Natural killer cell treated with Interleukin-12 subunit alpha and Interleukin-12 subunit beta and Interleukin-15 and Interleukin-18, amount 100 ng/mL, for 72 hours (primary cell): ENCODE measurements at places on chromosomes 4 and X. TPM values are rescaled to one million over a fixed set of nuclear protein-coding genes. Genes with fewer than 3 reads are reported as not detected.

- no peak for DNase-seq
These were observed 205.3 kb upstream of the GEMIN8 start for GRCh38 chrX:14235004-14235403.

GRCh38 chr4:7330031-7330596 lies 104.6 kb downstream of the PSAPL1 start:
- peak; percentile 23 for DNase-seq

DNA sequence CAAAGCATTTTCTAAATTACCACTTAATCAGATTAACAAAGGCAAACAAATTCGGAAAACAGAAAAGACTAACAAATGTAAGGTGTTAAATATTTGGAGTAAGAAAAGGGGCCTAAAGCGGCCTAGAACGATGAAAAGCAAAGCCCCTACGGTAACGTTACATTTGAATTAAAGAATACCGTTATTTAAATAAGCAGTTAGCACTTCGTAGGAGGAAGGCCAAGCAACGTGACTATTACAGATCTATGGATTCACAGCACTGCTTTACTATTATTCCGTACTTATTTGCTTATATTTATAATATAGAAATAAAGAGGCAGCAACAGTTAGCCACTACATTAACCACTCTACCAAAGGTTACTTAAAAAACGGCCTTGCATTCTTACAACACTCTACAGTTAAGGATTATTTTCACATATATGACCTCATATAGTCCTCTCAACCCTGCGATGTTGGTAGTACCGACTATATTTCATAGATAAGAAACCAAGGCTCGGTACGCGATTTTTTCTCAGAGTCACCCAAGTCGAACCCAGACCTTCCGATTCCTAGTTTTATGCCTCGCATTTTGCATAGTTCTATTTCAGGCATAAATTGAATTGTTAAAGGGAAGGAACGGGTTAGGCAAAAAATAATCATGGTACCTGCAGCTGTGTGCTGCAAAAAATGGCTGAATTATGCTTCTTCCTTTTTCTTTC lies 2.9 kb downstream of the KLHL15 start:
- no peak for DNase-seq

DNA sequence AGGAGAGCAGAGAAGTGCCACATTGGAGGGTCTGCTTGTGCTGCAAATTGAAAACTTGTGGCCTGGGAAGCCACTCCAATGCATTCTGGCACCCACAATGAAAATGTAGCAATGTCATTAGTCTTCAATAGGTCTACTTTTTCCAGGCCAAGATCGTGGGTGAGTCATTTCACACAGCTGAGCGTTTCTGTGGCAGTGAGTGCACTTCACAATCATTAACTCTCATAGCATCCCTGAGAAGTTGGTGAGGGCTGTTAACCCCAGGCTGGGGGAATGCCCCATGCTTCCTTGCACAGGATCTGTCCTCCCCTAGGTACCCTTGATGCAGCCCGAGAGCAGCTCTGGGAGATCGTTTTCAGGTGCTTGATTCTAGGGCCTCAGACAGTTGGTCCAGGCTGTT lies 196.8 kb upstream of the ATP6AP2 start:
- DNase-seq, result no peak

Gene PDCL2
- total RNA-seq, result not detected

Gene PHEX
- total RNA-seq, result 0.45 TPM

Gene SLBP
- 129 TPM for total RNA-seq

- DNase-seq, result no peak
These were observed 55.6 kb downstream of the SPATA18 start for GRCh38 chr4:52106660-52107059.

Gene SPANXA2
- total RNA-seq, result not detected

- DNase-seq, result no peak
These were observed 32.3 kb downstream of the RASL11B start for GRCh38 chr4:52894443-52894842.

Gene CABS1
- total RNA-seq, result not detected

- no peak for DNase-seq
These were observed 267.9 kb downstream of the AFF2 start for GRCh38 chrX:148768296-148768695.

GRCh38 chr4:69594382-69594781 lies 45.1 kb downstream of the UGT2A2 start:
- DNase-seq, result no peak

DNA sequence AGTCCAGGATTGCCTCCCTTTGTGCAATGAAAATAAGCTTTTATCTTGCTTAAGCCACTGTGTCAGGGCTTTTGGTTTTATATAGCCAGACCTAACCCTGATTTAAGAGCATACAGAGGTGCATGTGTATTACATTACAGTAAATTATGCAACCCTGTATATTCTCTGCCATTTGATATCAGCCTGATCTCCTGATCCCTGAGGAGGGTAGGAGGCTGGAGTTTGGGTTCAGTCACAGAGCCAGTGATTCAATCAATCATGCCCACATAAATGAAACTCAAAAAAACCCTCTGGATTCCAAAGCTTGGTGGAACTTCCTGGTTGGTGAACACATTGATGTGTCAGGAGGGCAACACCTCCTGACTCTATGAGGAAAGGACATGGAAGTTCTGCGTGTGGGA lies 7.3 kb upstream of the KLHL8 start:
- DNase-seq, result no peak

- no peak for DNase-seq
These were observed 55.2 kb upstream of the TBC1D9 start for GRCh38 chr4:140811429-140811828.

DNA sequence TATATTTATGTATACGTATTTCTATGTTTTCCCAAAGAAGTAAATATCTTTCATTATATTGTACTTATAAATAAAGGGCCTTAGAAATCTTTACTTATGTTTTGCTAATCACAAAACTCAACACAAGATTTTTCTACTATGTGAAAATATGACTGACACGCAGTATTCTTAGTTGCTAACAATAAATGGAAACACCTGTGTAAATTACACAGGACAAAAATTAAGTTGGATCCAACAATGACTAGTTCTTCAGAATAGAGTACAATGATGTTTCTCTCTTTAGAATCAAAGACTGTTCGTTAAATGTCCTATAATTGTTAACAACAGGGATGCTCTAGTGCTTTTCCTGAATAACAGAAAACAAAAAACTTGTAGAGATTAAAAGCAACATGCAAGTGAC lies 96.1 kb downstream of the PPP3CA start:
- DNase-seq, result no peak

DNA sequence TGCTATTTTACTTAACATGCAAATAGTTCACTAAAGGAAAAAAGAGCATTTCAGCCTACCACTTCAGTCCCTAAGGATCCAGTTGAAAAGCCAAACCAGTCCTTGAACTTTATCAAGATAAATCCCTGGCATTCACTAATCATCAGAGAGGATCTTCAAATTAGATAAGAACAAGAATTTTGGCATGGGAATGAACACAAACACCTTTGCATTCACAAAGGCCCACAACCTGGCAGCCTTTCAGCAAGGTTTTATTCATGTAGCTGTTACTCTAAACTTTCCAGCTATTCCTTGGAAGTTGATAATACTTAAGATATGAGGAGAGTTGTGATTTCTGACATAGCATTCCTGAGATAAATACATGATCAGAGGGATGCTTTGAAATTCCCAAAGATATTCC lies 193.4 kb downstream of the LRBA start:
- no peak for DNase-seq

Gene MMRN1
- 0.31 TPM for total RNA-seq

DNA sequence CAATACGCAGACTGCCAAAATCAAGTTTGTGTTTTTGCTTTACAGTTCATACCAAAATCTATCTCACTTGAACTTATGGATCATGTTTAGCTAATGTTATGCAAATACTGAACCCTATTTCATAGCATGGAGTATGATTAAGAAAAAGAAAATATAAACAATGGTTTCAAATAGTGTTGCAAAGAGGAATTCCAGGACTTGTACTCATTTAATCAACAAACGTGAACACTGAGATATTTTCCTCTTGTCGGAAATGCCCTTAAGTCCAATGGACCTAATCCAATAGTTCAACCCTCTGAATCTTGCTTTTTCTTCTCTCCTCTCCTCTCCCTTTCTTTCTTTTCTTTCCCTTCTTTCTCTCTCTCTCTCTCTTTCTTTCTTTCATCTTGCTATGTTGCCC lies 30.8 kb downstream of the RASL11B start:
- DNase-seq, result no peak

Gene FAT1
- not detected for total RNA-seq

Gene SPANXC
- total RNA-seq, result not detected

DNA sequence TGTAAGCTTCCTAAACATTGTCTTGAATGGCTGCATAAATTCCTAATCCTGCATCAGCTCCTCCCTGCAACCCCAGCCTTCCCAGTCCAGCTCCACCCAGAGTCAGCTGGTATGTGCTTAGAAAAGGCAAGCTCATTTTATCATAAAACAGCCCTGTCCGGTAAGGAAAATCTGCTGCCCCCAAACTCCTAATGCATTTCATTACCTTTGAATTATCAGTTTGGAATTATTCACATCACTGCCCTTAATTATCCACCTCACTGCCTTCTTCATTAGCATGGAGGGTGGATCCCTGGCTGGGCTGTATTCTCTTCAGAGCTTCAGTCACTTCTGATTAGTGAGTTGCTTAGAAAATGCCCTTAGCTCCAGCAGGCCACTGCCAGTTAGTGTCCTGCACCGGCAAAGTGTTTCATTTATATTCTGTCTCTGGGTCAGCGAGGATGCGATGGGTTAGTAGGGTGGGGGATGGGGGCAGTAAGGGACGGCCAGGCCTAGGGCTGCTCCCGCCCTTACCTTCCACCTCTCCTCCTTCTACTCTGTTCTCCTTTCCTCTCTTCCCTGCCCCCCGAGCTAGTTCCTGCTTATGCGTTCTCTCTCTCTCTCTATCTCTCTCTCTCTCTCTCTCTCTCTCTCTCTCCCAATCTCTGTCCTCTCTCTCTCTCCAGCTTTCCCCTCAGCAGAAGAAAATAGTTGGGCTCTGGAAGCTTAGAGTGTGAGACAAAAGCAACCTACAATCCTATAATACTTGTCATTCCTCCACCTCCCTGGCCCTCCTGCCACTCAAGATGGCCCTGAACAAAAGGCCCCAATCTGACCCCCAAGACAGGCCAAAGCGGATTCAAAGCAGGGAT lies 174.8 kb upstream of the KLF3 start:
- no peak for DNase-seq

DNA sequence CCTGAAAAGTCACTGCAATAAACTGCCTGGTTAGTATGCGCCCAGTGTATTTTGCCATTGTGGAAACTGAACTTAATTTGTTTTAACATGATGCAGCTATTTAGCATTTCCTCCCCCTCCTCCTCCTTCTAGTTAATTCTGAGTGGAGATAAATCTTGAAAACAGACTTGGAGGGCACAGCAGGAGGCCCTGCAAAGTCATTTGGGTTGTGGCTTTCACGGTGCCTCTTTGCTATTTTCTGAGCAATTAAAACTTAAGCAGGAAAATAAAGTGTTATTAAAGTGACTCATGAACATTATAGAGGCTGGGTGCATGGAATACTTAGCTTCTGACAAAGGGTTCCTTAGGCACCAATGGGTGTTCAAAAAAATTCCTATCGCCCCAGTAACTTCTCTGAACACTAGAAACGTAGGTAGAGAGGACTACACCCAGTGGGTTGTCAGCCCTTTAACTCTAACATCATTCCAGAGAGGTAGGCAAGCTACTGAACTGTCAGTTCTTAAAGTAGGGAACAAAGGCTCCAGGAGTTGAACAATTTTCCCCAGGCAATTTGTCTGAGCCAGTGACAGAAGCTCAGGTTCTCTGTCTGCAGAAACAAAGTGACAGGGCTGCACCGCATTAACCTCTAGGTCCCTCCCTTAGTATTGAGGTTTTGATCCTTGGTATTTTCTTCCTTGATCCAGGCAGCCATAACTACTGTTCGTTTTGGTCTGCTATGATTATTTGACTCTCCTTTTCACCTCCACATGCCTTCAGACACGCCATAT lies 158.3 kb upstream of the KIT start:
- no peak for DNase-seq

DNA sequence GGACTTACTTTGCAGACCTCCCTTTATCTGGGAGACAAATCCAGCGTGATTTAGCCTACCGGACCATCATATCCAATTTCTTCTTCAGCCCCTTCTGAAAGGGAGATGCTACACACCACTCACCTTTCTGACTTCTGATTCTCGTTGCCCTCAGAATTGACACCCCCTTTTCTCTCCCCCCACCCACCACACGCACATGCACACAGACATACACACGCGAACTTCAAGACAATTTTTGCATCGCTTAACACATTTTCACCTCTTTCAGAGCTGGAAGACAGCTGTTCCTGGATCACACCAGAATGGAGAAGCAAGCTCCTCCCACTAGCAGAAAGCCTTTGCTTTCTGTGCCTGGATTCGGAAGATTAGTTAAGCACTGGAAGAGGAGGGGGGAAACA lies 1.0 kb upstream of the SNCA start:
- DNase-seq, result no peak

Gene EGFL6
- total RNA-seq, result 5.0 TPM

DNA sequence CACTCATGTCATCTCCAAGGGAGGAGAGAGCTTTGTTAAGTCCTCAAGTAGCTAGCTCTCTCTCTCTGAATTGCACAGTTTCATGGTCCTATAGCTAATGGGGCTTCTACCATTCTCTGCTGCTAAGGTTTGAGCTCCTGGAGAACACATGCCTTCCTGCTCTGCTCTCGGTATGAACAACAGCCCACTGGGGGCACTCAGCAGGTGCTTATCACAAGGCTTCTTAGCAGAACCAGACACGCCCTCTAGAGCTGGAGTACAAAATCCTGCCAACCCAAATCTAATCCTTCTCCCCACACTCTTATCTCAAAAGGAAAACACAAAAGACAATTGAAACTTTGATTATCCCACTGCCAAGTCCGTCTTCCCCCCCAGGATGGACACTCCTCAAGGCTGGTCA lies 176.5 kb downstream of the HS3ST1 start:
- DNase-seq, result no peak

DNA sequence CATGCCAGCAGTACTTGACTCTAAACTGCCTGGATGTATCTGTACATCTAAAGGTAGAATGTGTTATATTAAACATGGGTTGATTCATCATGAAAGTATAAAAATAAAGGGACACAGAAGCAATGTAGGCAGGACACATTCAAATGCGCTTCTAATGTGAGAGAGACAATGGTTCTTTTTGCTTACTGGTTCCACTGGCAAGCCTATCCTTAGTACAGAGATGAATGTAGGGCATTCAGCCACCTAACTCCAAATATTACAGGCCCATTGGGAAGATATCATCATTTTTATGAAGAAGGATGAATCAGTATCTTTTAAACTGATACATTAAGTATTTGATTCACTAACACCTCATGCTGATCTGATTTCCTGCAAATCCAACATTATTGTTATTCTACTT lies 18.0 kb downstream of the CDKL2 start:
- no peak for DNase-seq

- DNase-seq, result no peak
These were observed 76.6 kb downstream of the CHIC2 start for GRCh38 chr4:53987761-53988171.

Gene OTC
- not detected for total RNA-seq

DNA sequence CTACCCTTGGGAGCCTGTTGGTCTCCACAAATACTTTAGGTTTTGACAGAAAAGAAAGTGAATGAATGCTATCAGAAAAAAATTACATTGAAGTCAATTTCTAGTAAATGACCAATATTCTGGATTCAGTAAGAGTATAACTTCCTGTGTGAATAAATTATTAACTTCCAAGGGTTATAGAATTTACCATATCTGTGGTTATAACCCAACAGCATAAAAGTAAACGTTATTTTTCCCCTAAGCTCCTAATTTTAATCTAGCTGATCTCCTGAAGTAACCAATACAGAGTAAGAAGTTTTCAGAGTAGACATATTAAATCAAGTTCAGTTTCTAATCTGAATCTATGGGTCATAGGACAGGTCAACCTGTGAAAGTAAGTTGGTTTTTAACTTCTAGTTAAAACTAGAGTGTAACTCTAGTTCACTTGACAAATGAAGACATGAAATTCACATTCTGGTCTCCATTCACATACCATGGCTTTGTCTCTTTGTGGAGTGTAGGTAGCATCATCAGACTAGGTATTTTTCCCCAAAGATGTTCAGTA lies 22.8 kb downstream of the DTHD1 start:
- DNase-seq, result no peak
